ENCODE measurements at places on chromosomes 5 and 9.

GRCh38 chr5:54514291-54514690 is 3.3 kb upstream of the SNX18 start:
- DNase-seq: no peak

- no peak for DNase-seq
These were observed 63.2 kb upstream of the RPS23 start for GRCh38 chr5:82341325-82341724.

GRCh38 chr5:21613971-21614488 is 1239.1 kb downstream of the CDH12 start:
- DNase-seq: no peak

- DNase-seq: no peak
These were observed 122.9 kb downstream of the CDC42SE2 start for GRCh38 chr5:131386779-131387178.

- no peak for DNase-seq
These were observed 140.6 kb upstream of the LIFR start for GRCh38 chr5:38697013-38697412.
